ENCODE measurements at places on chromosomes 12 and 14.

DNA sequence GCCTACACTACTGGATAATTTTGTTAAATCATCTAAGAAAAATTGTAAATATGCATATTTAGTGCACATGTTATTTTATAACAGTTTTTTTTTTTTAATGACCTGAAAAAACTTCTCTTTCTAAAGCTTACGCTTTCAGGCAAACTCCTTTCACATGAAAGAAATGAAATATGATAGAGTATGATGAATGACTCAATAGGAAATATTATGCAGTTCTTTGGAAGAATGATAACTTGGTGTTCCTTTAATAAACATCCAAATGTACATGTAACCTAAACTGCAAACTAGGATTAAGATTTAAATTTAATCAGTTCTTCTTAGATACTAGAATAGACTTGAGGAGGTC lies 136.6 kb downstream of the FGD4 start:
- no peak for DNase-seq

- no peak for DNase-seq
Observed at GRCh38 chr14:76761960-76762410, 717 bp downstream of the VASH1 start.

GRCh38 chr12:129372876-129373275 lies 519.6 kb downstream of the GLT1D1 start:
- DNase-seq = no peak

DNA sequence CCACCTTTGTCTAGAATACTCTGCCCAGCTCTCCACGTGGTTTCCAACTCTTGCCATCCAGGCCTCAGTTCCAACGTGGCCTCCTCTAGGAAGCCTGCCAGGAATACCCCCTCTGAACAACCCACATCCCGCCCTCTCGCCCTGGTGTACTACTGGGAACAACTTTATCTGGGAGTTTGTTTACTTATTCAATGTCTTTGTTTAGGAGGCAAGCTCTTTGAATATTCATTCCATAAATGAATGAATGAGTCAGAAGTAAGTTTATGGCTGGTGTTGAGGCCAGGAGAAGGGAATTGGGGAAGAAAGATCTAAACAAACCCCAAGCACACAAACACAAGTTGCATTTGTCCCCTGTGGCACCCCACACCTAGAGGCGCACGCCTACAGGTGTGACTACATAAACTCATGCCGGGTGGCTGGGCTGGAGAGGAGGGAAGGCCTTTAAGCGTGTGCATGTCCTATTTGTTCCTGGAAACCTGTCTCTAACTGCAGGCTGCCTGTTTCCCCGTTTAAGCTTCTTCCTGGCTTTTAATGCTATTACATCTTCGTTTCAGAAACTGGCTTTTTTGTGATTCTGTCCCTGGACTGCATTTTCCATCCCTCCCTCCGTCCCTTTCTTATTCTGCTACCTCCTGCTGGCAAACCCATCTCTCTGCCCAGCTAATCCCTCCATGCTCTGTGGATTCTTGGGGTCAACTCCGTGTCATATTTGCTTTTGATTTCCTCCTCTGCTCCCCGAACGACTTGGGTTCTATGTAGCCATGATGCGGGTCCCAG lies 57.9 kb downstream of the FZD10 start:
- no peak for DNase-seq

DNA sequence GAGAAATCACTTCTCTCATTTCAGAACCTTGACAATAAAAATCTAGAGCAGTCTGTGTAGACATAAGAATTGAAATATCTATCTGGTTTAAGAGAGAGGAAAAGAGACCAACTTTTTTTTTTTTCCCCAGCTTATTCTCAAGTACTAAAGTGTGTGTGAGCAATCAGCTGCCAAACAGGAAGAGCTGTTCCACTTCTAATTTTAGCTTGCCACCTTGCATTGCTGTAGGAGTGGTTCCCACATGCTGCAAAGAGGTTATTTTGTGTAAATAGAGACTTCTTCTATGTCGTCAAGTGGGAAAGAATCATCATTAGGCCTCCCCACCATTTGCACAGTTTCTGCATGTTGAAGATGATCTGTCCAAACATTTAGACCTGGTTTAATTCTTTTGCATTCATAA lies 142.6 kb downstream of the NPAS3 start:
- no peak for DNase-seq
